ENCODE measurements at places on chromosomes 4 and X.

GRCh38 chrX:155923200-155923599 is 42.1 kb downstream of the VAMP7 start:
- no peak for DNase-seq

- no peak for DNase-seq
Observed at GRCh38 chrX:109036624-109037023, 300.3 kb upstream of the IRS4 start.

DNA sequence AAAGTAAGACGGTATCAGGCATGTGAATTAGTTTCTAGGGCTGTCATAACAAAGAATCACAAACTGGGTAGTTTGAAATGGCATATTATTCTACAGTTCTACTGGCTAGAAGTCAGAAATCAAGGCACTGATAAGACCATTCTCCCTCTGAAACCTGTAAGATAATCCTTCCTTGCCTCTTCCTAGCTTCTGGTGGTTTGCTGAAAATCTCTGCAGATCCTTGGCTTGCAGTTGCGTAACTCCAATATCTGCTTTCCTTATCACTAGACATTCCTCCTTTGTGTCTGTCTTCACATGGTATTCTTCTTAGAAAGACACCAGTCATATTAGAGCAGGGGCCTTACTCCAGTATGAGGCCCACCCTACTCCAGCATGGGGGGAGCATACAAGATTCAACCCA is 19.6 kb upstream of the LCORL start:
- no peak for DNase-seq

GRCh38 chrX:63920875-63921274 is 135.9 kb upstream of the ARHGEF9 start:
- DNase-seq = no peak

GRCh38 chrX:41621222-41621723 is 67.5 kb upstream of the GPR34 start:
- no peak for DNase-seq

DNA sequence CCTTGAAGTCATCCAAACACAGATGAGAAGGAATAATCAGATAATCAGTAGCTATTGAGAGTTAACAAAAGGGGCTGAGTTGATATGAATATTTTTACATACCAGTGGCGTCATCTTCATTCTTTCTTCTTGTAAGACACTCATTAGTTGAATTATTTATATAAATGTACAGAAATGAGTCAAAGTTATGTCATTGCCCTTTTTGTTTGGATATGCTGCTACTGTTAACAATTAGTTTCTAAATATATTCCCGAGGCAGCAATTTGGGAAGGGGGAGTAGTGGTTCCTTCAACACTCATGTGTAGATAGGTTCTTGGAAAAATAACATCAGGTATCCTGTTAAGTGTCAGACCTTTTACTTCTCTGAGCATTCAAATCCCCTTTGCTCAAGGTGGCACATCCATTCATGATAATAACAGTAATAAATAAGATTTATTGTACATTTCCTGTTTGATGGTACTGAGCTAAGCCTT is 436.6 kb downstream of the SPRY1 start:
- no peak for DNase-seq

DNA sequence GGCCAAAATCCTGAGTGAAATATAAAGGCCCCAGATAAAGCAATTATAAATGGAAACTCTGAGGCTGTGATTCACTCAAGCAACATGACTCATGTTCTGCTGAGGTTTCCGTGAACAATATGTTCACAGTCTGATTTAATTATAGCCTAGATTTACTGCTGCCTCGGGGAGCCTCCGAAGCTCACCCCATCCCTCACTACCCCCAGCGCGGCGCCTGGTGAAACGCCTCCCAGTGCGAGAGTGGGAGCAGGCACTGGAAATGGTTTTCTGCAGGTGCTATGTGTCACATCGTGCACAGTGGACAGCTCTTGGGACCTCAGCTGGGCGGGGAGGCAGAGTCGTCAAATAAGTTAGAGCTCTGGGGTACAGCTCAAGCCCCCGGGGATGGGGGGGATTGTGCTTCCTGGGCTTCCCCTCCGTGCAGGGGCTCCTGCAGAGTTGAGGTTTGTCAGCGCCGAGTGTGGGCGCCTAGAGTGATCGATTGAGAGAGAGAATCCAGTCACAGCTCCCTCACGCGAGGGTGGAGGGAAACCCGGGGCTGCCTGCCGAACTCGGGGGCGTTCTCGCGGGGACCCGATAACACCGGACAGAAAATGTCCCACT is 110.6 kb downstream of the PHKA2 start:
- no peak for DNase-seq

- no peak for DNase-seq
Observed at GRCh38 chrX:141638550-141638949, 49.0 kb downstream of the SPANXA2 start.

- no peak for DNase-seq
Observed at GRCh38 chrX:39227371-39227770, 426.1 kb downstream of the MID1IP1 start.

DNA sequence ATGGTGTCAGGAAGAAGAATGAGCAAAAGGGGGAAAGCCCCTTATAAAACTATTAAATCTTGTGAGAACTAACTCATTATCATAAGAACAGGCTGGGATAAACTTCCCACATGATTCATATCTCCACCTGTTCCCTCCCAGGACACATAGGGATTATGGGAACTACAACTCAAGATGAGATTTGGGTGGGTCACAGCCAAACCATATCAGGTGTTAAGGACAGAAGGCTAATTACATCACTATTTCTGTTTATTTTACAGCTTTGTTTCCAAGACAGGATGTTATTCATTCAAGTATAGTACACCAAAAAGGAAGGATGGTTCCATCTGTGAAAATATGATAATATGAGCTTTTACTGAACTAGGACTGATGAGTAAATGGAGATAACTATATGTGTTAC is 63.7 kb upstream of the ARSJ start:
- DNase-seq = no peak

GRCh38 chrX:112636288-112636687 is 43.5 kb downstream of the LHFPL1 start:
- DNase-seq = no peak

- DNase-seq = no peak
Observed at GRCh38 chr4:100372432-100372831, 145.4 kb downstream of the EMCN start.

GRCh38 chr4:150582873-150583286 is 929 bp downstream of the MAB21L2 start:
- DNase-seq = no peak

- no peak for DNase-seq
Observed at GRCh38 chr4:36053930-36054329, 190.4 kb downstream of the ARAP2 start.

GRCh38 chr4:41429280-41429669 is 108.7 kb upstream of the LIMCH1 start:
- DNase-seq = no peak

- no peak for DNase-seq
Observed at GRCh38 chr4:87838205-87838604, 5.4 kb downstream of the MEPE start.

- DNase-seq = no peak
Observed at GRCh38 chr4:113758372-113758771, 3.2 kb downstream of the CAMK2D start.

- no peak for DNase-seq
Observed at GRCh38 chr4:4750187-4750586, 109.3 kb upstream of the MSX1 start.

DNA sequence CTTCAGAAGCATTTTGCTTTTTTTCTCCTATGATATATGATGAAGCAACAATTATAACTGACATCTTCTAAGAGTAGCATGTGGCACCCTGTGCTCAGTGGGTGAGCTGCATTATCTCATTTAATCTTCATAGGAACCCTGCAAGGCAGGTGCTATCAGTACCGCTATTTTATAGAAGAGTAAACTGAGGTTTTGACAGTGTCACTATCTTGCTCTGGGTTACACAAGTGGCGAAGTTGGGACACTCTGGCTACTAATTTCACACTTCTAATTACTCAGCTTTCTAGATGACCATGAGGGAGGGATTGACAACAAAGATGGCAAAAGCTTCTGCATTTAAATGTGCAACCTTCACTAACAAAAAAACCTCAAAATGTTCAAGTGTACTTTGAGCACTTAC is 76.9 kb upstream of the CAMK2D start:
- DNase-seq = no peak

DNA sequence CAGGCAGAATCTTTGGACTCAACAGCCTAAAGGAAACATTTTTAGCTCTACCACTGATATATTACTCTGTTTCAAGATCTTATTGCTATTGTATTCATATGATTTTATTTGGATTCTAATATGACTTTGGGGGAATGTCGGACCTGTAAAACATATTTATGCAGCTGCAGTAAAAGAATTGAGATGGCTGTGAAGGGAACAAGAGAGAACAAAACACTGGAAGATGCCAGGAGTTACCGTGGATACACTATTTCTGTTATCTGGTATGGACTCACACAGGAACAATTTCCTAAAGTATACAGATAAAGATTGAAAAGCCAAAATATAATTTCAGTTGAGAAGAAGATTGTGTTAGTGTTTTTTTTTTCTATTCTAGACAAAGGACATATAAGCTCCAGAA is 113.0 kb upstream of the DCLK2 start:
- DNase-seq = no peak

Measured in DMS 273 treated with DMSO at 0.1 percent for 48 hours (cell line).